Astrocyte of the hippocampus (primary cell): ENCODE measurements at places on chromosomes 7 and 10.

GRCh38 chr7:60017-60675, 132.2 kb upstream of the FAM20C start:
- no peak for DNase-seq

DNA sequence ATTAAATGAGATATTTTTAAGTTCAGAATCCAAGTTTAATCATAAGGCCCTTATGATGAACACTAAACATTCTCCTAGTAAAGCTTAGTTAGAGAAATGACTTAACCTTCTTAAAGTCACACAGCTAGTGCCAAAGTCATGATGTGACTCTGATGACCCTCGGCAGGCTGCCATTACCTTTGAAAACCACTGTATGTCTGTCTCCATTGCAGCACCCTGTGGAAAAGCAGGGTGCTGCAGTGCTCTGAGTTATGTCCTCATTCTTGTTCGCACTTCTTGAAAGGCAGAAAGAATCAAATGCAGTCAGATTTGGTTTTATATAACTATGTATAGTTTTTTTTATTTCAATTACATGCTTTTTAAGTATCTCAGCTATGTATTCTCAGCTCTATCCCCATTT, 105.0 kb downstream of the PHTF2 start:
- no peak for DNase-seq

GRCh38 chr7:139341776-139342226, 664 bp downstream of the FMC1 start:
- no peak for DNase-seq

DNA sequence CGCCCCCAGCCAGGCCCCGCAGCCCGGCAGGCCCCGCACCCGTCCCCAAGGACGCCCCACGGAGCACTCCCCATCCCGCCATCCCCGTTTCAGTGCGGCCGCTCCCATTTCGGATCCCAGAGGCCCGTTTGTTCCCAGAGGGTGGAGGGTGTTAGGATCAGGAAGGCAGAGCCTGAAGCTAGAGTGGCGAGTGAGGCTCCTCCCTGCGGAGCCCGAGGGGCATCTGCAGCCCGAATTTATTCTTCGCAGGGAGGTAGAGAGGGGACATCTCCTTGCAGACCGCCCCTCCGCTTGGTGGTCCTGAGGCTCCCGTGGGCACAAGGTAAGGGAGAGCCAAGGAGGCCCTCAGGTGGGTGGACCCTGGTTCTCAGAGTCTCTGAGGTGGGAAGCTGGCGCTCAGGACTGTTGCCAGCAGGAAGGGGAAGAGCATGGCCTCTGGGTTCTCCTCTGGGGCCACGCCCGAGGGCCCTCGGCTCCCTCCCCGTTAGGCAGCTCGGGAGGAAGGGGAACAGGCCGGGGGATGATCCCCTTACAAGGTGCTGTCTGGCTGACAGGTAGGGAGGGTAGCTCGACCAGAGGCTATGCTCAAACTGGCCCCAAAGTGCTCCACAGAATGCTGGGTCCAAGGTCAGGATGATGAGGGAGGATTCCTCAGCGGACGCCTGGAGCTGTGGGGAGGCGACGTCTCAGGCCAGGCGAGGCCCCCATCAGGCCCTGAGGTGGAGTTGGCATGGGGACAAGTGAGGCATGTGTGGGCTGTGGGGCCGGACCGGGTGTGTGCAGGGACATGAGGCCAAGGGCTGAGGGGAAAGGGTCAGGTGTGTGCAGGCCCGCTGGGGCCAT, 17.4 kb downstream of the POLL start:
- DNase-seq = no peak

GRCh38 chr10:118669835-118670234, 74.4 kb upstream of the PRLHR start:
- no peak for DNase-seq

- no peak for DNase-seq
These were observed 624.5 kb downstream of the LRMDA start for GRCh38 chr10:76055963-76056362.

- no peak for DNase-seq
These were observed 369.6 kb upstream of the DPP6 start for GRCh38 chr7:153682628-153683027.

- DNase-seq = no peak
These were observed 110.1 kb downstream of the JAZF1 start for GRCh38 chr7:28070297-28071055.

- peak; percentile 18 for DNase-seq
These were observed 32.1 kb upstream of the ADO start for GRCh38 chr10:62772186-62772974.

DNA sequence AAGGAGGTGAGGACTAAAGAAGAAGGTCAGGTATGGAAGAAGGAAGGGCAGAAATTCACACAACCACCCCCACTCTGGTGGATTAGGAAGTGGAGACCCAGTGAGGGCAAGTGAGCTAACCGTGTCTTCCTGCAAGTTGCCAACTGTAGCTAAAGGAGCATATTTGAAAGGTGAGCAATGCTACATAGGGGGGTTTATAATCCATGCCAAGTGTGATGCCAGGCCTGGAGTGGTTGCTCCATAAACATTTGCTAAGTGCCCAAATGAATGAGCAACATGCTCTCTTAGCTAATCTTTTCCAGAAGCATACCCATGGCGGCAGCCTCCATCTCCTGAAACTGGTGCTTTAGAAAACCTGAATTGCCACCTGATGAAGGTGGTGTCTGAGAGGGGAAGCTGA, 121.6 kb downstream of the LRRC18 start:
- no peak for DNase-seq

DNA sequence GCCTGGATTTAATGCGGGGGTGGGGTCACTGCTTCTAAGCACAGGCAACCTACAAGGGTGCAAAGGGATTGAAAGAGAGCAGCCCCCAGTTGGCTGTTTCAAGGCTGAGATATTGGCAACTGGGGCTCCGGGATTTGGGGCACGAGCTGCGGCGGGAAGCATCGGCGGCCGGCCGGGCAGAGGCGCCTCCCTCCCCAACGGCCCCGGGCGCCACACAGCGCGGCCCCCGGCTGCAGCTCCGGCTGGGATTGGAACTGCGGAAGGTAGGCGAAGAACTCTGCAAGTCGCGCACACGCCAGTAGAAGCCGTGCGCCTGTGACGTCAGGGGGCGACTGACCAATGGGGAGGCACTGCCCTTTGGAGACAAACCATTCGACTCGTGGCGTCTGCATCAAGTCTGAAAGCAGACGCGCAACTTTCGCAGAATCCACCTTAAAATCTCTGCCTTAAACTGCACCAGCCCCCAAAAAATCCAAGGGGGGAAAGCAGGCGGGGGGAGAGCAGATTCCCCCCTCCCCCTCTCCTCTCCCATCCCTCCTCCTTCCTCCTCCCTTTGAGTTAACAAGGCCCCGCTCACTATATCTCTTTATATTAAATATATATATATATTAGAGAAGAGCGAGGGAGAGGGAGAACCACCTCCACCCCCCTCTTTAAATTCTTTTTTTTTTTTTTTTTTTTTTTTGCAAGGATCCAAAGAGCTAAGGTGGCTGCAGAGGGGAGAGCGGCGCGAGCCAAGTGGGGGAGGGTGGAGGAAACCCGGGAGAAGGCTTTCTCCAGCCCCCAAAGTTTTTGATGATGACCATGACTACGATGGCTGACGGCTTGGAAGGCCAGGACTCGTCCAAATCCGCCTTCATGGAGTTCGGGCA, at the start of gene DLX6:
Gene DLX6 (plus strand): TSS at position 371 of the 872 bp plus-strand sequence. CDS start 425 bp downstream, at position 796.
- no peak for DNase-seq

DNA sequence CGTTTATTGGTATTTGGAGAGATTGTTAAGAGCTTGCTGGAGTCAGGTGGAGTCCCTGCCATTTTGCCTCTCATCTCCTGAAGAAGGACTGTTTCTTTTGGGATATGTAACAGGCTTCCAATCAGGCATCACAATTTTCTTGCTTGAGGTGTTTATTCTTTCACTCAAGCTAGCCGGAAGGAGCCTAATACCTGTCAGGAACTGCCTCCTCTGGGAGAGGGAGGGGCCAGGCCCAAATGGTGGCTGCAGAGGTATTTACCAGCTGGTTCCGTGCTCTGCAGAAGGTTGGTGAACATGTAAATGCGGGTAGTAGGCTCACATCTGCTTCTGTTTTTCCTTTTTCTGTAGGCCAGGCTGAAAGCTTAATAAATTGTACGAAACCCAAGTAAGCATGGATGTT, 114.0 kb downstream of the TCF7L2 start:
- no peak for DNase-seq

DNA sequence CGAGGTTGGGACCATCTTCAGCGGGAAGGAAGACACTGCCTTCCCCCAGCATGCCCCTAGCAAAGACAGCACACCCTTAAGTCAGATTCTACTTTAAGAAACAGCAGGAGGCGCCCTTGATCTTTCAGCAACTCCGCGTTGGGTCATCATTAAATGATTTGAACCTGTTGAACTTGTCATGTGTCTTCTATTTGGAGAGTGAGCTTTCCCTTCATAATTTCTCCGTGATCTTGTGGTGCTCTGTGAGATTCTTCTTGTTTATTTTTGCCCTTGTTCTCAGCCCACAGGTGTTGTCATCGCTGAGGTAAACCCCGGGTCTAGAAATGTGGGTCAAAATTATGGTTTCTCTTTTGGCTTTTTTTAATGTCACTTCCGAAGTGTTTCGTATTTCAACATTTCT, 49.5 kb upstream of the PITRM1 start:
- DNase-seq = no peak

DNA sequence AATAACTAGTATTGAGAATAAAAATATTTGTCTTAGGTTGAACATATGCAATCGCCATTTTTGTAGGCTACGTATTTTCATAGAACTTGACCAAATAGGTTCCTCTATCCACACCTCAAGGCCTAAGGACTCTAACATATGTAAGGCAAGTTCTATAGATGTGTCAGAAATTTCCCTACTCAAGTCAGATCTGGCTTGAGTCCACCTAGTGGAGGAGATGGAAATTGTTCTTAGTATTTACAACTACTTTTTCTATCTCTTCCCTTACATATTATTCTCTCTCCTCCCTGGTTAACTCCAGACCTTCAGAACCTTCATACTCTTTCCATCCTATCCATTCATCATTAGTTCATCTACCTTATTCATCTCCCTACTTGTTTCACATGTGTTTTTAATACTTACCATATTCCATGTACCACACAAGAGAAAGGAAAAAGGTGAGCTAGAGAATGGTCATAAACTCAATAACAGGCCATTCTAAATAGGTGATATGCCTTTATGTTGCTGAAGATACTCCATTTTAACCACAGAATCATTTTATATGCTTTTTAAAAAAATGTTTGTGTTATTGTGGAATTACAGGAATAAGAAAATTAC, 174.5 kb upstream of the HDAC9 start:
- peak; percentile 55 for DNase-seq

GRCh38 chr10:680745-681144, 8.7 kb downstream of the DIP2C start:
- DNase-seq = no peak
